ENCODE measurements at places on chromosomes 4 and X.

GRCh38 chr4:85681221-85681657 is 206.3 kb downstream of the ARHGAP24 start:
- no peak for DNase-seq

DNA sequence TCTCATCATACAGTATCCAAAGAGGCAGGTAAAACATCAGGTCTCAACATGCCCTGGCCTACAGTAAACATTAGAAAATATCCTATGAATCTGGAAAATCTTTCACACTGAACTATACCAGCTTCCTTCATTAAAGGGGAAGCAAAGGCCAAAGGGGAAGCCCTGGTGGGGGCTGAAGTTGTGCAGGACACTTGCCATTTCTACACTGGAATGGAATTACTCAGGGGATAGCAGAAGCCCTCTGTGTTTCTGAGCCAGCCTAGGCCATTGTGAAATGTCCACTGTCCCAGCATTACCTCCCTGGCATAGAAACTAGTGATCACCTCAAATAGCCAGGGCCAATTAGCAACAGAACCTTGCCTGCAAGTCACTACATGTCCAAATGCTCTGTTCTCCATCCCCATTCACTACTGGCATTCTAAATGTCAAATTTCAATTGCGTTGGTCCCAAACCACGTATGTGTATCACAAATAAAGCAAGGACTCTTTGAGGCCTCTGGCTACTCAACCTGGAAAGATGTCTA is 429.9 kb downstream of the AFF2 start:
- no peak for DNase-seq

GRCh38 chr4:83272900-83273299 is 11.7 kb downstream of the COQ2 start:
- DNase-seq, result no peak

DNA sequence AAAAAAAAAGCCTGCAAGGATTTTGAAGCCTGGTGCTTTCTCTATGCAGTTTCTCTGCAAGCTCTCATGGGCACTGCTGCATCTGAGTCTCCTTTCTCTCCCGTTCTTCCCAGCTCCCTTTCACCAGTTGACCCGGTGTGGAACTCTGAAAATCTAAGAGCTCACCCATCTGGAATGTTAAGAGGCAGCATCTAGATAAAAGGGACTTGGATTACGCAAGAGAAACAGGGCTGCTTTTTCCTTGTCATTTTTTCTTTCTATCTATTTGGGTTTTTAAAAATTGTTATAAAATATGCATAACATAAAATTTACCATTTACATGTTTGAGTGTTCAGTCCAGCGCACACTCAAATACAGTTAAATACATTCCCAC is 95.2 kb upstream of the RPS6KA3 start:
- DNase-seq, result no peak

GRCh38 chr4:60857130-60857753 is 342.9 kb upstream of the ADGRL3 start:
- DNase-seq, result no peak

DNA sequence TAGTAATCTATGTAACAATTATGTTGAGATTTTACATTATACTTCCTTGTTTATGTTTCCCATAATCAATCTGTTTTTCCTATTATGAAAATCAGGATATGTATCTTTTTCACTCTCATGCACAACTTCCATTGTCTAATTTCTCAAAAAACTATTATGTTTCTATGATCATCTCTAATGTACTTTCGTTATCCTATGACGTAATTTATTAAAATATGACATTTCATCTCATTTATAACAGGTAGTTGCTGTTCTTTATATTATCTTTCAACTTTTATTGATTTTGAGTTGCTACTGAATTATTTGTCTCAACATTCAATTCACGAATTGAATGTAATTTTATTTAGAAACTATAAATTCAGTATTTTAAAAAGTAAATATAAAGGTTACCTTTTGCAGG is 100.8 kb upstream of the MAGEB18 start:
- no peak for DNase-seq

GRCh38 chr4:6586715-6587325 is 11.8 kb downstream of the MAN2B2 start:
- no peak for DNase-seq

DNA sequence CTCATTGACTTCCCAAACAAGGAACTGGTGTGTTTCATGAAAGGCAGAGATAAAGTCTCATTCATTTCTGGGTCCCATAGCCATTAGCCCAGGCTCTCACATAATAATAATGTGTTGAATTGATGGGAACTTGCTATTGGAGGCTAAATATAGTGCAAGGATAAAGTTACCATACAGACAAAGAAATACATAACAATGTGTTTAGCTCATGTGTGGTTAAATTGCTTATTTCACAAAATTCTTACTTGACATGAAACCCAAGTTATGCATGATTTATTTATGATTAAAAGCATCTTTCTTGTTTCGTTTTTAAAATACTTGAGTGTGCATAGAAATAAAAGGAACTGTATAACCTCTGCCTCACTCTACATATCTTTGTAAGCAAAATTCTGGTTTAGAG is 37.3 kb upstream of the LPAR4 start:
- DNase-seq, result no peak

DNA sequence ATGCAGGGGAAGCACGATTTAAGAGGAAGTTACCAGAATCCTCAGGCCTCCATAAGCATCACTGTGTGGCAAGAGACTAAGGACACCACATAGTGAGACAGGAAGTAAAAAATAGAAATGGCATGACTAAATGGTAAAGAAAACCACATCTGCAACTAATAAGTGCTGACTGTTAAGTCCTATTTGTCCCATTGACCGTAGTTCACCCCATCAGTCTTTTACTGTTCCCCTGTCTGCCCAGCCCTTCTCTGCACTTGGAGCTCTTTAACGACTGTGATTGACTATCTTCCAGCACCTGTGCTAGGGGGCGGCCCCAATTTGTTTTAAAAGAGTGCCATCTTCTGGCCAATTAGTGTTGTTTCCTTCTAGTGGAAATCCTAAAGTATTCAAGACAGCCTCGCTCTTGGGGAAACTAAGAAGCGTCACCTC is 94.2 kb downstream of the MAOA start:
- no peak for DNase-seq

GRCh38 chrX:38327775-38328081 is 419 bp upstream of the RPGR start:
- no peak for DNase-seq

GRCh38 chrX:133402042-133402453 is 13.2 kb downstream of the GPC4 start:
- DNase-seq, result no peak

DNA sequence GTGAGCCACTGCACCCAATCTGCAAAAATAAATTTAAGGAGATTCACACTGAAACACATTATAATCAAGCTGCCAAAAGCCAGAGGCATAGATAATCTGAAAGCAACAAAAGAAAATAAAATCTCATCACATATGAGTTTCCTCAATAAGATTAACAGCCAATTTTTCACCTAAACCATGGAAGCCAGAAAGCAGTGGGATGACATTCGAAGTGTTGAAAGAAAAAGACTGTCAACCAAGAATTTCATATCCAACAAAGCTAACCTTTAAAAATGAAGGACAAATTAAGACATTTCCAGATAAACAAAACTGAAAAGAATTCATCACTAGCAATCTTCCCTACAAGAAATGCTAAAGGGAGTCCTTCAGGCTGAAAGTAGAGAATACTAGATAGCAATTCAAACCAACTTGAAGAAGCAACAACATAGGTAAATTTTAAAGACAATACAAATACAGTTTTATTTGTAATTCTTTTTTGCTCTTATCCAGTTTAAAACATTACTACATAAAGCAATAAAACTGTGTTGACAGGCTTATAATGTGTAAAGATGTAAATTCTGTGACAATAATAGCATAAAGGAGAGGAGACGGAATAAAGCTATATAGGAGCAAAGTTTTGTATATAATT is 23.1 kb upstream of the KLHL8 start:
- DNase-seq, result no peak

DNA sequence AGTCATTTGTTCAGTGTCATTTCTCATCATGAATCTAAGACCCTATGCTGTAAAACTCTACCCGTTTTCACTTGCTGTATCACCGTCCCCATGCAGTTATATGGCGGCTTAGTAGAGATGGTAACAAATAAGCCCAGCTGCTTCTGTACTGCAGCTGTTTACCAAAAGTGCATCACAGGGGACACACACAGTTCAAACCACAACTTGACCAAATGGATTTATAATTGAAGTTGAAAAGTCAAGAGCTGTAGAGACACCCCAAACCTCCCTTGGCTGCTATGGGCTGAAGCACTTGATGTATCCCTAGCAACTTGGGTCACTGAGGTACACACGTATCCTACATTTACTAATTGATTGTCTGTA is 219.0 kb upstream of the FGF13 start:
- DNase-seq, result no peak

GRCh38 chrX:46634577-46634976 is 61.0 kb downstream of the CHST7 start:
- no peak for DNase-seq

GRCh38 chrX:63361494-63361893 is 10.4 kb upstream of the SPIN4 start:
- no peak for DNase-seq

GRCh38 chrX:46884799-46885198 is 27.4 kb upstream of the JADE3 start:
- DNase-seq, result no peak

DNA sequence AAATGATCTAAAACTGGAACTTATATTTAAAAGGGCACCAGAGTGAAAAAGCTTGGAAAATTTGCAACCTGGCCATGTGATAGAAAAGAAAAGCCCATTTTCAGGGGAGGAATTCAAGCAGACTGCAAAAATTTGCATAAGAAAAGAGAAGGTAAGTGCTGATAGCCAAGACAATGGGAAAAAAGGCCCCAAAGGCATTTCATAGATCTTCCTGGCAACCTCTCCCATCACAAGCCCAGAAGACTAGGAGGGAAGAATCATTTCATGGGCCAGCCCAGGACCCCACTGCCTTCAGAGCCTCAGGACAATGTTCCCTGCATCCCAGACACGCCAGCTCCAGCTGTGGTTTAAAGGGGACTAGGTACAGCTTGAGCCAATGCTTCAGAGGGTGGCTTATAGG is 887.3 kb upstream of the DIAPH2 start:
- DNase-seq, result no peak

- no peak for DNase-seq
Measured at GRCh38 chrX:51867626-51868025, 25.8 kb upstream of the MAGED1 start.

- no peak for DNase-seq
Measured at GRCh38 chr4:146098978-146099377, 76.5 kb upstream of the LSM6 start.

DNA sequence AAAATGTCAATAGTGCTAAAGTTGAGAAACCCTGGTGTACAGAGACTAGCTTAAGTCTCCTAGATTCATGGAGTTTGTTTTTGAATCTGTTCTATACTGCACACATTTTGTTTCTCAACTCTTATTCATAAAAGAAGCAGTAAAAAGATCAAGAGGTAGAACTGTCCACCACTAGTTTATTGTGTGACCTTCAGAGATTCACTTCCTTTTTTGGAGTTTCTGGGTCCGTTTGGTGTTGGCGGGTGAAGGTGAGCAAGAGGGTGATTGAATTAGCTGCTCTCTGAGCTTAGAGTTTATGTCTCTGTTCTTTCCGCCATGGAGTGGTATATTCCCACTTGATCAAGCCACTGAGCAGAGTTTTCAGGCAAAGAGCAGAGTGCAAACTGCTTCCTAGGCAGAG is 21.4 kb upstream of the PLAC1 start:
- DNase-seq, result no peak

DNA sequence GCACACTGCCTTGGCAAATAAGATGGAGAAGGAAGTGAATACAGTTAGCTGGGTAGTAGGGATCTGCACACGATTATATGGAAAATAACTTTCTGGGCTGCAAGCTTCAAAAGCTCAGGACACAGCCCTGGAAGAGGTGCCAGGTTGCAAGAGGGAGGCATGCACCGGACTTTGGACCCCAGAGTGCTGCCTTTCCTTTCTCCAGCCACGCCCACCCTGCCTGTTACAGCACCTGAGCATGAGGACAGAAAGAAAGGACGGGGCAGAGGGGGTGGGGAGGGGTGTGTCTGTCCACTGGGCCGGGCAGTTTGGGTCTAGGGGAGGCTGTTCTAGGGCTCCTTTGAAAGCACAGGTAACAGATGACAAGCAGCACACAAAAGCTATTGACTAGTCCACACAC is 152.8 kb downstream of the ENPP6 start:
- DNase-seq, result no peak

- no peak for DNase-seq
Measured at GRCh38 chr4:9804918-9805317, 23.5 kb downstream of the DRD5 start.

GRCh38 chr4:112099701-112100297 is 45.5 kb upstream of the FAM241A start:
- no peak for DNase-seq

- no peak for DNase-seq
Measured at GRCh38 chrX:137195991-137196390, 162.2 kb upstream of the GPR101 start.

- DNase-seq, result no peak
Measured at GRCh38 chr4:95472534-95472933, 76.2 kb downstream of the UNC5C start.

GRCh38 chr4:87025614-87026041 is 90.8 kb downstream of the AFF1 start:
- DNase-seq, result no peak

- DNase-seq, result no peak
Measured at GRCh38 chr4:88613417-88613875, 21.2 kb downstream of the HERC3 start.

DNA sequence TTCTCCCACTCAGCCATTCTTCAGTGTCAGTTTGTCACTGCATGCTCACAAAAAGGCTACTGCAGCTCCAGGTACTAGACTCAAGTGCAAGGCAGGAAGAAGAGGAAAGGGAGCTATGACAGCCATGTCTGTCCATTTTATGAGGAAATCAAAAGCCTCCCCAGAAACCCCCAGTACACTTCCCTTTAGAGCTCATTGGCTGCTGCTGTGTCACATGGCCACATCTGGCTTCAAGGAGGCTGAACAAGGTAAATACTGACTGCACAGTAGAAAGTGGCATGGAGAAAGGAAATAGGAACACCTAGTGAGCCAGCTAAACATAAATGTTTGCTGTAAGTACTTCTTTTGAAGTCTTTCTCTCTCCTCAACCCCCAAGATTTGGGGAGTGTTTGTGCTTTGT is 67.2 kb upstream of the FRAS1 start:
- no peak for DNase-seq

- DNase-seq, result no peak
Measured at GRCh38 chrX:151239751-151240150, 63.4 kb downstream of the GPR50 start.

DNA sequence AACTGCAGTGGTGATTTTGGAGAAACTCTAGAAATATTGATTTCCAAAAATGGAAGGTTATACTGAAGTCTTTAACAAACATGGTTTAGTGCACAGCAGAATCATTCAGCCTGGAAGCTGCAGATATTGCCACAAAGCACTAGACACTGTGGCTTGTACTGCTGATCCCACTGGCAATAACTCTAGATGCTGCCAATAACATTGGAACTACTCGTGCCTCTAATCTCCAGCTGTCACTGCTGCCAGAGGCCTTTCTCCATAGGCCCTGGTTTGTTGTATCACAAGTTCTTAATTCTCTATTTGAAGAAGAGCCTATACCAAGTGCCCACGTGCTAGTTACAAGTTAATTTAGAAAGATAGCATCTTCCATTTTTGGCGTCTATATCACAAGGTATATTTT is 19.3 kb downstream of the DMP1 start:
- DNase-seq, result no peak

- no peak for DNase-seq
Measured at GRCh38 chr4:176611381-176611780, 181.3 kb downstream of the VEGFC start.

GRCh38 chr4:169650227-169650936 is 30.0 kb downstream of the CLCN3 start:
- no peak for DNase-seq

GRCh38 chr4:94544811-94545210 is 93.1 kb downstream of the PDLIM5 start:
- no peak for DNase-seq

Measured in stimulated activated CD8-positive, alpha-beta memory T cell treated with anti-CD3 and anti-CD28 coated beads, Interleukin-7, amount 100 ng/mL, for 1 hour (primary cell).